Bronchial epithelial cell (primary cell): ENCODE measurements at places on chromosomes 1 and 21.

DNA sequence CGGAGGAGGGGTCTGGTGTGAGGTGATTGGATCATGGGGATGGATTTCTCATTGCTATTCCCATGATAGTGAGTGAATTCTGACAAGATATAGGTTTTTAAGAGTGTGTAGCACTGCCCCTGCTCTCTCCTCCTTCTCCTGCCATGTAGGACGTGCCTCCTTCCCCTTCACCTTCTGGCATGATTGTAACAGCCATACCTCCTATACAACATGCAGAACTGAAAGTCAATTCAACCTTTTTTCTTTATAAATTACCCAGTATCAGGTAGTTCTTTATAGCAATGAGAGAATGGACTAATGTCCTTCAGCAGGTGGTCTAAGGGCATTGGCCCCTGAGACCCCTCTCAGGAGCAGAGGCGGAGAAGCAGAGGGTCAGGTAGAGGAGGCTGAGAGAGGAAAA, 168.7 kb upstream of the ETV3 start:
- DNase-seq = no peak

DNA sequence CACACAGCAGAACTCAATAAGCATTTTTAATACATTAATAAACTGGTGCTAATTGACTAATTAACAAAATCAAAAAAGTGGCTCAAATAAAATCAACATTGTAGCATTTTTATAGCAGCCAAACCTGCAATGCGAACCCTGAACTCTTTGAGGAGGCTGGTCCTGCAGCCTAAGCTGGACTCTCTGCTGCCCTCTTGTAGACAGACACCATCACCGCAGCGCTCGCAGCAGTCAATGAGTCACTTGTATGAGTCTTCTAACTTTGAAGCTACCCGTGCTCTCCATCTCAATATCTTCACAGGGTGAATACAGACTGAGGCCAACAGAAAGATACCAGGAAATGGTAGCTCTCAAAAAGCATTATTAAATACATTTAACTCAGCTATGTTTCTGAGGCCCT, 9.7 kb upstream of the KRTAP7-1 start:
- peak; percentile 35 for DNase-seq

DNA sequence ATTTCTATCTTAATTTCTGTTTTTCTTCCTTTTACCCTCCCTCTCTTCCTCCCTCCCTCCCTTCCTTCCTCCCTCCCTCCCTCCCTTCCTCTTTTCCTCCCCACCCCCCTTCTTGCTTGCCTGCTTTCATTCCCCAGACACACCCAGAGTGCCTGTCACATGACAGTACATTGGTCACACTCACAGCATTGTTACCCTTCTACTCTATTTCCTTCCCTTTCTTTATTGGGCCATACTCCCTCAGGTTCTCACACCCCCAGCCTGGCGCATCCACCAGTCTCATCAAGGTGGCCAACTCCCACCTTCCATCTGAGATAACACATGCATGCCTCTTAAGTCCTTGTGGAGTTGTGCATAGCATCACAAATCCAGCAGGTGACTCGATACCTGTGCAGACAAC, 10.9 kb downstream of the TMPRSS3 start:
- no peak for DNase-seq

GRCh38 chr1:24898152-24898908, 31.7 kb downstream of the RUNX3 start:
- peak; percentile 29 for DNase-seq

- peak; percentile 99 for DNase-seq
Measured at GRCh38 chr1:235908742-235909520, 42.2 kb upstream of the LYST start.

- peak; percentile 31 for DNase-seq
Measured at GRCh38 chr1:176119549-176119948, 87.5 kb downstream of the COP1 start.

GRCh38 chr21:22235866-22236590, 1237.8 kb downstream of the NCAM2 start:
- no peak for DNase-seq

GRCh38 chr1:167555971-167556714, 2.6 kb upstream of the CREG1 start:
- DNase-seq = peak; percentile 89

- peak; percentile 29 for DNase-seq
Measured at GRCh38 chr1:6634371-6635052, 9.8 kb downstream of the THAP3 start.

DNA sequence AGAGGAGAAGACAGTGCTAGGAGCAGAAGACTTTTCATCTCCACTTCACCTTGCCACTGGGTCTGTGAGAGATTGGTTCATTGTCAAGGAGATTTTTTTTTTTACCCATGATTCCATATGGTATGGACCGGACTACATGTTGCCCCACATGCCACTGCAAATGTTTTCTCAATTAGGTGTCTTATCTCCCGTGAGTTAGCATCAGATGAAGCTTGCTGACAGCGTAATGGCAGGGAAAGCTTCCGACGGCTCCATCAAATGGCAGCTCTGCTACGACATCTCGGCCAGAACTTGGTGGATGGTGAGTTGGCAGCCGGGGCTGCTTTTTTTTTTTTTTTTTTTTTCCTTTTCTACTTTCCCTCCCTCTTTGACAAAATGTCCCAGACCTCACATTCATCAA, 217.2 kb upstream of the NFIA start:
- DNase-seq = no peak

- DNase-seq = no peak
Measured at GRCh38 chr21:20728691-20729090, 269.5 kb upstream of the NCAM2 start.
